ENCODE measurements at places on chromosomes 6 and 20.

GRCh38 chr6:14925025-14925698 lies 320.7 kb upstream of the JARID2 start:
- no peak for DNase-seq

DNA sequence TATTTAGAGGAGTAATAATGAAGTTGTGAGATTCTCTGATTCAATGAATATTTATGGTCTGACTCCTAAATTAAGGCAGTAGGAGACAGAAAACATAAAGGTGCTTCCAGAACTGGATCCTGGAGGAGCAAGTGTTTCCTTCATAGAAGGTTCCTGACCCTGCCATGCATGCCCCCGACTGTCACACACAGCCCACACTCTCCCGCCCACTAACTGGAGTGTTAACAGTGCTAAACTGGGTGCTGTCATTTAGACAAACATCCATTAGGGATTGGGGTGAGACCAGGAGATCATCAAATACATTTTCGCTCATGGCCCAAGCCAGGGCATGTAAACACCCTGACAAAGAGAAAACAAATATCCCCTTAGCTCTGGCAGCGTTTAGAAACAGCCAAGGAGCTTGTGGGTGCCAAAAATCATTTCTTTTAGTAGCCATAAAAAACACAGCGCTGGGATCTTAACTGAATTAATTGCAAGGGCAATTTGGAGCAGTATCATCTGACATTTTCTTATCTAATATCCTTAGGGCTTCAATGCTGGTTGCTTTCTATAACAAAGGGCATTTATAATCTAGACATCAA lies 46.8 kb downstream of the INSM1 start:
- DNase-seq: no peak

DNA sequence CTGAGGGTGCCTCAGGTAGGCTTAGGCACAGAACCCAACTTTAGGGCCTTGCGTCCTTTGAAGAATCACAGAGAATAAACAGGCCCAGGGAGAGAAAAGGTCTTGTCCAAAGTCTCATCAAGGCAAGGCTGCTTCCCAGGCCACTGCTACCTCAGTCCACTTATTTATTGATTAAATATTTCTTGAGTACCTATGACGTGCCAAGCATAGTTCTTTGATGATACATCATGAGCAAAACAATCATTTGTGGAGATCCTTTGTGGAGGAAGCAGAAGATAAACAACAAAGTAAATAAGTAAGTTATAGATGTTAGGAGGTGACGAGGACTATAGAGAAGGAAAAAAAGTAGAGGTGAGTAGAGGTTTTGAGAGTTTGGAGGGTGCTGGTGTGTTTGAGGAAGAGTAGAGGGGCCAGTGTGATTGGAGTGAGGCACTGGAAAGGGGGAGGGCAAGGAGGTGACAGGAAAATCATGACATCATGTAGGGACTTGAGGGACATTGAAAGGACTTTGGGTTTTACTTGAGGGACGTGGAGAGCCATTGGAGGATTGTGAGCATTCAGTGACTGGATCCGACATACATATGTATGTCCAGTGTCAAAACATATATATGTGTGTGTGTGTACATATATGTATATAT lies 14.1 kb upstream of the CHMP4B start:
- no peak for DNase-seq

- no peak for DNase-seq
Measured at GRCh38 chr6:109739686-109740085, 48.6 kb downstream of the FIG4 start.

- no peak for DNase-seq
Measured at GRCh38 chr6:90678049-90678779, 91.3 kb upstream of the MAP3K7 start.

GRCh38 chr20:18663932-18664331 lies 76.1 kb downstream of the DTD1 start:
- no peak for DNase-seq

DNA sequence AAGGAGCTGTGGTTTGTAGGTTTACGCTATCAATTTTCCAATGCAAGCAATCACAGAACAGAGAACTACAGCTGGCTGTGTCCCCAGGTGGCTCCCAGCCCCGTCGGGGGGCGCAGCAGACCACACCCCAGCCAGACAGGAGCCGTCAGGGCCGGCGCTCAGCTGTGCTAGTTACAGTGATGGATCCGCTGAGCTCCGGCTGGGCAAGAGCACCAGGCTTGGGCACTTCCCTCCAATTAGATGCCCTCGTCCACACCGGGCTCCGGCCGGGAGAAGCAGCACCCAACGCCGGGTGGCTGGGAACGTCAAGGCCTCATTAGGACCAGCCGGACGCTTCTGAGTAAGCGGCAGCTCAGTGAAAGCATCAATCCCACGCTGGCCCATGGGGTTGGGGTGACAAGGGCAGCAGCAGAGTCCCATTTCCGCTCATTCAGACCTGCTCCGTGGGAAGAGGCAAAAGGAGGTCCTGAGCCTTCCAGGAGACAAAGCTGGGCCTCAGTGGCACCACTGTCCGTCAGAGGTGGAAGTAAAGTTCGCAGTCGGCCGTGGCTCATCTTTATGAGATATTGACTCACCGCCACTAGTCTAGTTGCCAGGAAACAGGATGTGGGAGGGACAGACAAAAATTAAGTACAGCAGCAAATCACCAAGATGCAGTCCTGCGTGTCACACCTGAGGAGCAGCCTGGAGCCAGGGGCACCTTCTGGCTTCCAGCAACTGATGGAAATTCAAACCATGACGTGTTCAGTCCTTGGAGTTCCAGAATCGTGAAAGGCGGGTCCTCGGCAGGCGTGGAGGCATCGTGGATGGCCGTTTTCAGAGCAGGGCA lies 164.1 kb downstream of the TAF4 start:
- DNase-seq: no peak

Data from GM13977 (cell line).